Left hindlimb (tissue), 1 donor: ENCODE measurements at places on chromosomes 11 and 22.

DNA sequence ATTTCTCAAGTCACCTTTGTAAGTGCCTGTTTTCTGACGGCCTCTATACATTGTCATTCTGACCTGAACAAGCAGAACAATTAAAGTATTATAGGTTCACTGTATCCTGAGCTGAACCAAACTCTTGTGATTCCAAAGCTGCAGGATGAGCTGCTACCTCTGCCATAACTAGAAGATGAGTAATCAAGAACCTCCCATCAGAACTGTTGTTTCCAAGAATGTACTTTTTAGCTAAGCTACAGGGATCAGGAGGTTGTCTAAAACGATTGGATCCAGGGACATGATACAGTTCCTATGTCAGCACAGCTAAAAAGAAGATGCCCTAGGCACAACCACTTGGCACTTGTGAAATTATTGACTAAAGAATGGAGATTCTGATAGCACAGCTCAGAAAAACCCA lies 288.4 kb upstream of the CCDC90B start:
- DNase-seq = no peak

- no peak for DNase-seq
Observed at GRCh38 chr11:129460714-129461113, 85.1 kb downstream of the BARX2 start.

DNA sequence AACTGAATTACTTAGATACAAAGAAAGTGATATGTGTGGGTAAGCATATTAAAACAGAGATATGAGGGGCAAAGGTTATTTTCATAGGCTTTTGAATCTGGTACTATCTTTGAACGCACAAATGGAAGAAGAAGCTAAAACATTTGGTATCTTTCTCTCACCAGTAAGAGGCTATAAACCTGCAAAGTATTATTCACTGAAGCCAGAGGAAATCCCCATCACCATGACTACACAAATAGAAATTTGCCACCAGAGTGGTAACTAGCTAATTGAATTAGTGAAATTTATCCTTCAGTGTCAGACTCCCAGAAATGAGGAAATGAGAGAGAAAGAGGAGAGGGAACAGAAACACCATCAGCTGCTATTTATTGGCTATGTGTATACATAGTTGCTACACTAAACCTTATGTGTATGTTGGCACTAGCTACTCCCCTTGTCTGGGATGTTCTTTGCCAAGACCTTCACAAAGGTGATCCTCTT lies 503.4 kb downstream of the DLG2 start:
- DNase-seq = no peak

DNA sequence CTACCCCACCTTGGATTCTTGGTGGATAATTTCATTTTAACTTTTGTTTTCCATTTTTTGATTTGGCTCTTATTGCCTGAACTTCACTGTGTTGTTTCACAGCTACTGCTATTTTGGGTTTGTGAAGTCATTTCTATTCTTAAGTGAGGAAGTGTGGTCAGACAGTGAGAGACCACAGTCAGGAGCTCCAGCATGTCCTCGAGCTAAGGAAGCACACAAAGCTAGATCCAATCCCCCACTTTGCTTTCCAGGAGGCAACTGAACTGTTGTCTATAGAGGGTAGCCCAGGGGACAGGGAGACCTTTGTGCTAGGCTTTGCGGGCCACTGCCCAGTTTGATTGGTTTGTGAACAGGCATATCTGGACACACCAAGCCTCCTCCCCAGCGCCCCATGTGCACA lies 251.8 kb upstream of the KIRREL3 start:
- DNase-seq = no peak

DNA sequence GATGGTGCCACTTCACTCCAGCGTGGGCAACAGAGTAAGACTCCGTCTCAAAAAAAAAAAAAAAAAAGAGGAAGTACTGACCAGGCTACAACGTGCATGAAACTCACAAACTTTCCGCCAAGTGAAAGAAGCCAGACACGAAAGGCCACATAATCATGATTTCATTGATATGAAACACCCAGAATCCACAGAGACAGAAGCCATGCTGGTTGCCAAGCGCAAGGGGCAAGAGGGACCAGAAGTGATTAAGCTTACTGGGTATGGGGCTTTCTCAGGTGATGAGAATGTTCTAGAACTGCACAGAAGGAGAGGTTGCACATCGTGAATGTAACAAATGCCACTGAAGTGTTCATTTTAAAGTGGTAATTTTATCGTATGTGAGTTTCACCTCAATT lies 60.9 kb downstream of the CELSR1 start:
- no peak for DNase-seq

DNA sequence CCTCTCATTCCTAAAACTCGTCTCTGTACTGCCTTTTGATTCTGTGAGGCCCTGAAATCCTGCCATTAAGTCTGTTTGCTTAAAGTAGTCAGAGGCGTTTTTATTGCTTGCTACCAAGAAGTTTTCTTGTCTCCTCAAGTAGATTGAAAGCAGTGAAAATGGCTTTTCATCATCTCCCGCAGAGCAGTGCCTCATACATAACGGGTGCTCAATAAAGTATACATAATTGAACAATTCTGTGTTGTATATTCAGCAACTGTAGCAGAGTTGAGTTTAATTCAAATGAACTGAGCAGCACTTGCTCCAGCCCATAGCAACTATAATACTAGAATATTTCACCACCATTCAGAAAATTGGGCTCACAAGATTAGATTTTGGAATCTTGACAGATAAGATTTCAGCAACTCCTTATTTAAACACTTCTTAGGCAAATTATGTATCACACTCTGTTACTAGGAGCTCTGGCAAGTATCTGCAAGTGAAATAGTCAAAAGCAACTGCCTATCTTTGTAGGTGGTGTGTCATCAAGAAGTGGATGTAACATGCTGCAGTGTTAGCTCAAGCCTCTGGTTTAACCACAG lies 20.0 kb downstream of the FIBIN start:
- DNase-seq = no peak

- DNase-seq = no peak
Observed at GRCh38 chr11:28108958-28109357, 770 bp downstream of the METTL15 start.

DNA sequence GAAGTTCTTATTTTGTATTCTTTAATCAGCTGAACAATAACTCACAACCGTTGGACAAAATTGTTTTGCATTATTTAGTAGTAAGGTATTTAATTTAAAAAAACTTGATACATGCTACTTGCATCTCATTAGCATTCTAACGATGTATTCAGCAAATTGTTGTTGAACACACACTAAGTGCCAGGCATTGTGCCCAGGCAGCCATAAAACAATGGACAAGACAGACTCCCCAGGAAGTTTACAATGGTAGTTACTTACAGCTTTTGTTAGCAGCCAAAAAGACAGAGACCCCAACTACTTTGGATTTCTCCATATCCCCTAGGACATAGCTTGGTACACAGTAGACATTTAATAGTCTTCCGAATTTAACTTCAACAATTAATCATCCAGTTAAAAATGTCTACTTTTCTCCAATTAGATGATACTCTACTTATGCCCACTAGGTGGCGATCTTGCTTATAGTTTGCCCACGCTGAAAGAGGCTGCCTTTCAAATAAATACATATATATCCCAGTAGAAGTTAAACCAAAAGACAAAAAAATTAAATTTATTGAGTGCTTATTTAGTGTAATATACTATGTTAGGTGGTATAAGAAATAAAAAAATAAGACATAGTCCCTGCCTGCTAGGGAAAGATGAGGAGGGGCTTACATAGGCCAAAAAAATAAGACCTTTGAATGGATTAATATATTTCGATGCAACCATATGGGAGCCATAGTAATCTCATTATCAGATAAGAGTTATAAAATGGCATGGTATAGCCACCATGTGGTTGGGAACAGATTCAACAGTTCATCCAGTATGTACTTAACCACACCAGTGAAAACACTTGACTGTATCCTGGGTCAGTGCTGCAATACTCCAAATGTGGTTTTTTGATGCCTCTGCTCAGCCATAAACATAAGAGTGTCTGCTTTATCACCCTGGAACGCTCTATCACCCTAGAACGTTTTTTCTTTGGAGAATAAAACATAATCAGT lies 2.0 kb upstream of the FJX1 start:
- DNase-seq = no peak

- no peak for DNase-seq
Observed at GRCh38 chr11:128860571-128861361, 6.3 kb downstream of the KCNJ1 start.

- no peak for DNase-seq
Observed at GRCh38 chr11:66539170-66539869, 6.5 kb downstream of the ZDHHC24 start.

DNA sequence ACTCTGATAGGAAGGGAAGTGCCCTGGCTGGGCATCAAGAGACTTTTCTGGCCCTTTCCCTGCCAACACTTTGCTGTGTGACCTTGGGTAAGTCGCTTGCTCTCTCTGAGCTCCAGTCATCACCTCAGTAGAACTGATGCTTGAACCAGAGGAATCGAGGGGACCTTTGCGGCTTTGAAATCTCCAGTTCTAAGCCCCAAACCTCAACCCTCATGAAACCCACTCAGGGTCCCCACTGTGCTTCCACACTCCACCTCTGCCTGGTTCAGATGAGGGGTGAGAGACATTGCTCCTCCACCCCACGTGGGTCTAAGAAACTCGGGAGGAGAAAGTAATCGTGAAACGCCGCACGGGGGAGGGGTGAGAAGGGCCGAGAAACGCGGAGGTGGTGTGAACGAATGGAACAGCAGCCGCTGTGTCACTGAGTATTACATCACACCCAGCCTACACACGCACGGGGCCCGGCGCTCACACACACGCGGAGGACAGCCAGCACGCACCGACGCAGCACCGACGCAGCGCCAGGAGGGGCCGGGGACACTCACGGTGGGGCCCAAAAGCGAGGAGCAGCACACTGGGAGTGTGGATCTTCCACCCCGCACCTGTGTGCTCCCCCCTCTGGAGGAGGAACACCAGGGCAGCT lies 4.3 kb downstream of the RTN4RL2 start:
- DNase-seq = no peak

DNA sequence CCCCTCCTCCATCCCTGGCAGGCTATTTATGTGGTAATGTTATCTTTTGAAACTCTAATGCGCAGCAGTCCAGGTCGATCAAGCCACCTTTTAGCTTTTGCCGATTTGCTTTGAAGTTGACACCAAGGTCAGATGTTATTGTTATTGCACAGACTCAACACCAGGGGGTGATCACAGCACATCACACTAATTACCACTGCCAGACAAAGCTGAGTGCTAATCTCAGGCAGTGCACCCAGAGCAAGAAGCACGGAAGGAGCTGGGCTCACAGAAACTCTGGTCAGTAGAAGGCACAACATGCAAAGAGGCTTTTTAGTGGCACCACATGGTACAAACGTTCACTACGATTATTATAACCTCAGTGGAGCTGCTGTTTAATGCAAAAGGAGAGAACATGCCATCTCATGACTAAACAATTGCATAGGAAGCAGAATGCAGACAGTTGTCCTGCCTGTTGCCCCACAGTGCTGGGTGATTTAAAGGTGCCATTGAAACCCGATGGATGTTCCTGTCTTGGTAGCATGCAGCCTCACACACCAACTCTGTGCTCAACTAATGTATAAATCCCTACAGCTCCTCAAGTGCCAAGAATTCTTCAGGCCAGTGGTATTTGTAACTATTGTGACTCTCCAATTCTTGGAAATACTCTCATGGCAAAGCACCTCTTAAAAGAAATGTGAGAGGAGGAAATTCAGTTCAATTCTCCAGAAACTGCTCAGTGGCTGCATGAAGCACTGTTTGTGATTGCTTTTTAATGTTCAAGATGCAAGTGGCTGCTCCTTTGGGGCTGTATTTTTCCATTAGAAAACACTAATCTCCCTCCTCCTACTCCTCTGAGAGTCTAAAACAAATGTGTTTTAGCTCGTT lies 353.9 kb upstream of the DDI1 start:
- DNase-seq = peak; percentile 74

- peak; percentile 32 for DNase-seq
Observed at GRCh38 chr22:48718818-48719500, 1108.7 kb downstream of the BRD1 start.

DNA sequence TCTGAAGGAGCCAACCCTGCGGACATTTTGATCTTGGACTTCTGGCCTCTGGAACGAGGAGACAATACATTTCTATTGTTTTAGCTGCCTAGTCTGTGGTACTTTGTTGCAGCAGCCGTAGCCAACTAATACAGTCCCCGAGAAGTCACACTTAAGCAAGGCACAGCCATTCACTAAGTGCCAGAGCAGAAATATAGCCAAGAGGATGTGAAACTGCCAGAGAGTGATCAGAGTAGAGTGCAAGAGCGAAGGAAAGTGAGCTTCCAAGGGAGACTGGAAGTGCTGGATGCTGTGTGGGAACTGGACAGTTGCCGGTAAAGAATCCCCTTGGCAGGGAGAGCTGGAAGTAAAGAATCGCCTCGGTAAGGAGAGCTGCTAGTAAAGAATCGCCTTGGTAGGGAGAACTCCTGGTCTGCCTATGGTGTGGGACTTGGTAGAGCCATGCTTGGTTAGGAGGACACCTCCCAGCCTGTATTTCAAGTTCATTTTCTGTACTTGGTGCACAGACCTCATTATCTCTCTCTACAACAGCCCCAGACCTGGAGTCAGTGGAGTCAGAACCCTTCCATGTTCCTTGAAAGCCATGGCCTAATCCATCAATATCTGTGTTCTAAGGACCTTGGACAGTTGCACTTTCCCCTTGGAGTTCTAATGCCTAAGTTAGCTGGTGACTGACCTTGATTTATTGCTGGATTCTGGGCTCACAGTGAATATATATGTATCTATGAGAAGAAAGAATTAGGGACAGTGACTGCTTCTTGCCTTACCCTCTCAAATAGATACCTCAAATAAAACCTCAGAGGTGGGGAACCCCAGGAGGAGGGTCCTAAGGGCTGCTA lies 162.1 kb downstream of the LDLRAD3 start:
- no peak for DNase-seq

DNA sequence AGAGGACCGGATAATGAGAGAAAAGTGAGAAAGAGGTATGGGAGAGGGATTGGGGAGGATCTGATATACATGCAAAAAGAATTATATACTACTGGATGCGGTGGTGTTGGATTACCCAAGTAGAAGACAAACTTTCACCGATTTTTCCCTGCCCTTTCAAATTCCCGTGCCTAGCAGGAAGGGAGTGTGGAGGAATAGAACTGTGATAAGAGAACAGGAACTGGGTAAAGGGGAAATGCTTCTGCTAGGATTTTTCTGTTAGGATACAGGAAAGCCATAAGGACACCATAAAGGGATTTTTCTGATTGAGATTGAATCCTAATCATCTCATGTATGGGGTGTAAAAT lies 480 bp upstream of the MTMR2 start:
- no peak for DNase-seq

DNA sequence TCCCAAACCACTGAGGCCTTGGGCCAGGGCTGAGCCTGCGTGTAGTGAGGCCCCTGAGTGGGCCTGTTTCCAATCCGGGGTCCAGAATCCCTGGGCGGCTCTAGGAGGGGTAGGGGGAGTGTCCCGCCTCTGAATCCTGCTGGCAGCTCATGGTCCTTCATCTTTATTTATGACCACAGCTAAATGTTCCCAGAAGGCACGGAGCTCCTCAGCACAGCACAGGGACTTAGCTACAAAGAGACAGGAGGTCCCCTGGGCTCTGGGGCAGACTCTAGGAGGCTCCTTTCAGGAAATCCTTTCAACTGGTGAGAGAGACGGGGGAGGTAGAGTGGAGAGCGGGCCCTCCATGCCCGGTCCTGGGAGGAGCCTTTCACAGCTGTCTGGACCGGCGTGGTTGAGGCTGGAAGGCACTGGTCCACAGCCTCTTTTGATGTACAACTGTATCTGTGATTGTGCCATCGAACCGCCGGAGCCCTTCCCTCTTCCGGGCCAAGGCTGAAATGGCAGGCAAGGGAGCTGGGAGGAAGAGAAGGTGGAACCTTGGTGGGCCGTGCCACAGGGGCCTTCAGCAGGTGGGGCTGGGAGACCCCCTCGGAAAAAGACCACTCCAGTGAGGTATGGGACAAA lies 46.8 kb downstream of the SCUBE1 start:
- no peak for DNase-seq
